CMK (cell line): ENCODE measurements at places on chromosomes 7 and 10.

- DNase-seq, result no peak
These were observed 24.5 kb downstream of the CNPY1 start for GRCh38 chr7:155521743-155522398.

DNA sequence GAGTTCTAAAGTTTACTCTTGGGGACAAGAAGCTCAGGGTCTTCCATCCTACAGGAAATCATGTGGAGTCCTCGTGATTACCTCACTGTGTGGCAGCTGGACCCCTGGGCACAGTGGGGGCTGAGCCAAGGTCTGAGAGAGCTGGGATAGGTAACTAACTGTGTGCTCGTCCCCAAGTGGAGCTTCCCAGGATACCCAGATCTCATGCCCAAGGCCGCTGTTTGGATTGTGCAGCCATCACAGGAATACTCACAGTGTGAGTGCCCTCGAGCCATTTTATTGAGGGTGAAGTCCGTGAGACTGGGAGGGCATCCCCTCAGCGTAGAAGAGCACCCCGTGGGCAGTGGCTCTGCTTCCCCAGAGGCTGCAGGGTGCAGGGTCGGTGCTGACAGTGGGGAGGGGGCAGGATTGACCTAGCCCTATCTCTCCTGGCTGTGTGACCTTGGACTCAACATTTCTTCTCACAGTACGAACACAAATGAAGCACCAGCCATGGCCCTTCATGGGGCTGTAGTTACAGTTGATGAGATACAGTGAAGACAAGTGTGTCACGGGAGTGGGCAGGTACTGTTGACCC is 69.6 kb upstream of the LEP start:
- DNase-seq, result no peak

DNA sequence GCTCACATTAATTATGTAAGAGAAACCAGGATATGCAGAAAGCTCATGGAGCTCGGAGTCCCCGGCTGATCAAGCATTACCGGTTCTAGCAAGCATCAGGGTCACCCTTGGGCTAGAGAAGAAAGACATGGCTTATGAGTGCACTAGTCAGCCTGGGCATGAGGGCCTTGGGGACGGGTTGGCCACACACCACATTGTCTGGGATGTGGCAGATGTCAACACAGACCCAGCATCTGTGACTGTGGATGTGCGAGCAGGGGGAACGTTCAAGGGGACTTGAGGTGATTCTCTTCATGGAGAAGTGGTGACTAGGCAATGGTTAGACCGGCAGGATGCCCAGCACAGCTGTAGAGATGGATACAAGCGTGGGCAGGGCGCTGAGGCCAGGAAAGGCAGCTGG is 13.7 kb downstream of the ZMIZ2 start:
- no peak for DNase-seq

DNA sequence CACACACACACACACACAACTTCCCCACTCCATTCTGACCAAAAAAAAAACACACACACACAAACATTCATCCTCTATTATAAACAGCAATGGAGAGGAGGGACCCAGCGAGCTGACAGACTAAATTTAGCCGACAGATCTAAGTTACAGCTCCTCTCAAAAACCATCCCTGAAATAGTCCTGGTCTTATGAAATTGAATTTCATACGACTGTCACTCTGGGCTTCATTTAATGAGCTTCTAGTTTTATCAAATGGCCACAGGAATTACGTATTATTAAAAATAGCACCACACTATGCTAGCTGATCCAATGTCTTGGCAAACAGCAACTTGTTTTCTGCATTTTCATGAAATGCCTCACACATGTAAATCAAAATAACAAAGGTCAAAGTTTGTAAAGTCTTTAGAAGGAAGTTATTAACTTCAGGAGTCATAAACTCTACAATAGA is 131.3 kb upstream of the ASAH2 start:
- DNase-seq, result no peak

DNA sequence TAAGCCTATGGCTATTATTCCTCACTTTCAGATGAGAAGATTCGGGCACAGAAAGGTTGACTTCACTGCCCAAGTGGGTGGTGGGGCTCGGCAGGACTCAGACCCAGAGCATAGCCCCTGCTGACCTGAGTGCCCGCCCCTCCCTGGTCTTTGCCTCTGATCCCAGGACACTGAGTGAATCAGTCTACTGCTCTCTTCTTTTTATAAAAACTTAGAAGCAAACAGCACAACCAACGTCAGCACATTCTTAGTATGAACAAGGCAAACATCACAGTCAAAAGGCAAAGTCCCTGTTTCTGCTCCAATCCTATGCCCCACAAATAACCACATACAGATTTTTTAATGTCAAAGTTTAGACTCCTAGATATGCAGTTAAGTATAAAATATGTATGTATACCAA is 237.8 kb downstream of the ZMYND11 start:
- no peak for DNase-seq

DNA sequence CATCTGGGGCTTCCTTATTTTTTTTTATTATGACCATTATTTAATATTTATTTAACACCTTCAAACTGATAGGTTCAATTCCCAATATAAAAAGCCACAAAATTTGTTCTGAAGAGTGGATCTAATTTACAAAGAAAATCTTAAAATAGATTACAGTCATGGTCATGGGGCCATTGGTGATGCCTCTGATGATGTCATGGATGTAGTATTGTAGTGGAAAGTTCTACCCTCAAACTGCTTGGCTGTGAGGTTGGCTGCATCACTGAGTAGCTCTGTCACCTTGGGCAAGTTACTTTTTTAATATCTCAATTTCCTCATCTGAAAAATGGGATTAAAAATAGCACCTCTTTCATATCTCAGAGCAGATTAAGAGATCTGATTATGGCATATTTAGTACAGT is 128.5 kb downstream of the DKK1 start:
- no peak for DNase-seq

DNA sequence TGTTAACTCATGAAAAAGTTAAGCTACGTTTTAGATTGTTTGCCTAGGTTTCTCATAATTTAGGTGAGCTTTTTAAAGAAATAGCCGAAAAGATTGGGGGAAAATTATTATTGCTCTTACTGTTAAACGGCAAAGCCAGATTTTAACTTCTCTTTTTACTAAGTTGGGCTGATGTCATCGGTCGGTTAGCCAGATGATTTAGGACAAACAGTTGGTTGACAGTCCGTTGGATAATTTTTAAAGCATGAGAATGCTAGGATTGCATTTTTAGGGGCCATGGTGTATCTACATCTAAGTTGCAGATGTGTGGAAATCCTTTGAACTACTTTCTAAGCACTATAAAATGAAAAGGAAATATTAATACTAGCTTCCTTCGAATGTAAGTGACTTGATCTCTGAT is 280.9 kb upstream of the AKR1E2 start:
- DNase-seq, result no peak

DNA sequence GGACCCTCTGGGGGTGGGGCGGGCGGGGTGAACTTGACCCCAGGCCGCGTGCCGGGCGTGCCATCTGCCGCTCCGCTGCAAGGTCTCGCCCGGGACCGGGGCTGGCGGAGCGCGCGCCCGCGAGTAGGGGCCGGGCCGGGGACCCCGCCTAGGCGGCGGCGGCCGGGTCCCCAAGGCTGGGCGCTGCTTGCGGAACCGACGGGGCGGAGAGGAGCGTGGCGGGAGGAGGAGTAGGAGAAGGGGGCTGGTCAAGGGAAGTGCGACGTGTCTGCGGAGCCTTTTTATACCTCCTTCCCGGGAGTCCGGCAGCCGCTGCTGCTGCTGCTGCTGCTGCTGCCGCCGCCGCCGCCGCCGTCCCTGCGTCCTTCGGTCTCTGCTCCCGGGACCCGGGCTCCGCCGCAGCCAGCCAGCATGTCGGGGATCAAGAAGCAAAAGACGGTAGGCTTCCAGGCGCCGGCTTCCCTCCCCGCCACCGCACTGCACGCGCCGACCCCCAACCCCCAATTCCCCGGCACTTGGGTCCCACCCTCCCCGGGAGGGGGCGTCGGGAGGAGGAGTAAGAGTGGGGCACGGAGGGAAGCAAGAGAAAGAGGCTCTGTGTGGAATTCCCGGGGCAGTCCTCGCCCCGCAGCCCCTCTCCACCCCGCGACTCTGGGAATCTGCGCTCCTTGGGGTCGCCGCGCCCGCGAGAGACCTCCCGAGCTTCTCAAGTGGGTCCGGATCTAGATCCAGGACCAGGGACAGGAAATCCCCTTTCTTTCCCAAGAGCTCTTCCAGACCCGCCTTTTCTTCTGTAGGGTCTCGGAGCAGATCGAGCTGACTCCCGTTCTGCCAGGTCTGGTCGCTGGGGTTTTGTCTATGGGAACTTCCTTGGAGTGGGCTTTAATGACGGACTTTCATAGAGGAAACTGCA is at the start of gene PAPSS2:
Gene PAPSS2, plus strand, starts transcription at position 308 of the 913 bp plus-strand sequence. Its CDS starts 104 bp downstream, at position 412.
- peak; percentile 26 for DNase-seq

DNA sequence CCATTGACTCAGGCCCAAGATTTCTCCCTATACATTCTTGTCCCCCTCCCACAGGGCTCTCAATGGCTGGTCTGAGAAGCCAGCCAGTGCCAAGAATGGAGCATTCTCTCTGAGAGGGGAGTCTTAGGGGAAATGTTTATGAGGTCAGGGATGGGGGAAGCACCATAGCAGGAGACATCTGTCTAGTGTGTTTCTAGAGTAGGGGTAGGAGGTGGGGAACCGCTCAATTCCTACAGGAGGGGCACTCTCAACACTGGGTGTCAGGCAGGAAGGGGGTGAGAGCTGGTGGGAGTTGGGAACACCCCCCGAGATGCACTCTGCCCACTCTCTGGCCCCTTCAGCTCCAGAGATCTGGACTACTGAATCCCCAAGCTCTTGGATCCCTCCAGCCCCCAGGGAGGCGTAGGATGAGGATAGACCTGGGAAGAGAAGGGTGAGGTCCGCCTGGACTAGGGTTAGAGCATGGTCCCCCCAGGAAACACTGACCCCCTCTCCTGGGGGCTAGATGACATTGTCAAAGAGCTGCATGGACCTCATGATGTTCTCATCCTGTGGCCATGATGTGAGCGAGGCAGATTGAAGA is 8.7 kb upstream of the OGA start:
- no peak for DNase-seq

- peak; percentile 21 for DNase-seq
These were observed 26.6 kb upstream of the ASCC1 start for GRCh38 chr10:72242675-72243074.

DNA sequence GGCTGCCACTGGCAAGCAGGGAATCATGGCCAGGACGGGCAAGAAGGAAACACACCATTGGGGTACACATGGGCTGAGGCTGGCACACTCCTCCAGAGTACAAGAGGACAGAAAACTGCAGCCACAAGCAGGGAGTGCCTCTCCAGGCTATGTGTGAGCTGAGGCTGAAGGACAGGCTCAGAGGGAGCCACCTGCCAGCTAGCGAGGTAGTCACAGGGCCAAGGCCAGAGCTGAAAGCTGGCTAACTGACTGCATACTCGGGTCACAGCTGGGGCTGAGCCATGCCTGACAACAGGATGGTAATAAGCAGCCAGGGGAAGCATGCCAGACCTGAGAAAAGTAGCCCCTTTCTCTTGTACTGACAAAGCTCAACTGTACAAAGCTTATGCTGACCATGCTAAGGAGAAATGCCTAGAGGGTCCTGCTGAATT is 52.0 kb downstream of the KIF5B start:
- no peak for DNase-seq

DNA sequence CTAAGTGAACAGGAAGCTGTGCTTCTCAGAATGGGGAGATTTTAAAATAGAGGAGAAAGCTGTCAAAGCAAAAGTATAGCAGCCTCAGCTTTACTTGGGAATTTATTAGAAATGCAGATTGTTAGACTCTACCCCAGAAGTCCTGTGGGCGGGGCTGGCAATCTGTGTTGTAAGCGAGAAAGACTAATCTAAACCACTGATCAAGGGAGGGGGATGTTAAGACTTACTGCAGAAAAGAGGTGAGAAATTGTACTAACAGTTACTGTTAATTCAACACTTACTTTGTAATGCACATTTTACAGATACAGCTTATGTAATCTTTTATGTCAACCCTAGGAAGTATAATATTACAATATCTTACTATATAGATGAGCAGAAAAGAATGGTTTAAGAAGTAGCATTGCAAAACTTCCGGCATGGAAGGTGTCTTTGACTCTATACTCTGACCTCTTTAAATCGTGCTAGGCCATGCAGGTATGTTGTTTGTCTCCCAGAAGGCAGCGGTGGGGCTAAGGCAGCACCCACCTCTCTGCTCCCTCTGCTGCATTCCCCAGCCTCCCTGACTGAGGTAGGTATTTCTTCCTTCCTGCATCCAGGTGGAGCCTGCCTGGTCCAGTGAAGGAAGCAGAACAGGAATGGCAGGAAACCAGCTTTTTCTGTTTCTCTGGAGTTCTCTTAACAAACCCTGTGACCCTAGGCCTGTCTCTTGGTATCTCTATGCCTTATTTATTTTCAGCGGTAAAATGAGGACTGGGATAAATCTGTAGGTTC is 462.2 kb downstream of the AUTS2 start:
- no peak for DNase-seq

DNA sequence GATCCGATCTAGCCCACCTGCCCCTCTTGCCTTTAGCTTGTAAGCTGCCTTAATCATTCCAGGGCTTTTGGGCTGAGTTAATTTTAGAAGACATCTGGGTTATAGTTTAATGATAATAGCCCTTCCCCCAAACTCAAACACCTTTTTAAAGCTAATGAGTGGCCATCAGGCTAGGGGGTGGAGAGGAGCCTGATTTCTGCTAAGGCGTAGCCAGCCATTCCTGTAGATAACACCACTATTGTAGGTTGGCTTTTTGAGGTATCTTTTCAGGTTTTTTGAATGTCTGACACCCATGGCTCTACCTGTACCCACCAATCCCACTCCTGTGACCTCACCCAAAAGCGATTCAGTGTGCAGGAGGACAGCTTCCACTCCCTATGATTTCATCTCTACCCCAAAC is 7.6 kb upstream of the SYPL1 start:
- DNase-seq, result no peak

DNA sequence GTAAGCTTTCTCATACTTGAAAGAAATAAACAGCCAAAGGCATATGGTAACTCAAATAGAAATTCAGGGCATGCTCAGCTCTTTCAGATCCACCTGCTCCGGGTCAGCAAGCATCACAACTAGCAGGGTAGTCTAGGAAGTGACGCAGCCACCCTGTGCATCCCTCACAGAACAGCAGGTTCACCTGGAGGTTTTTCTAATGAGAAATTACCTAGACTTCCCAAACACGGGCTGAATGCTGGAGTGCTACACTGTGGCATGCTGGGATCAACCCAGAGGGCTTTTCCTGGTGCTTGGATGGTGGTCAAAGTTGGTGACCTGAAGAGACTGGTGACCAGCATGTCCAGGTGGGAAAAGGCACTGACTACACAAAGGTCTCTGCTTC is 66.8 kb upstream of the DNAJB6 start:
- no peak for DNase-seq

- DNase-seq, result no peak
These were observed 203.2 kb upstream of the SHH start for GRCh38 chr7:156015237-156016020.

DNA sequence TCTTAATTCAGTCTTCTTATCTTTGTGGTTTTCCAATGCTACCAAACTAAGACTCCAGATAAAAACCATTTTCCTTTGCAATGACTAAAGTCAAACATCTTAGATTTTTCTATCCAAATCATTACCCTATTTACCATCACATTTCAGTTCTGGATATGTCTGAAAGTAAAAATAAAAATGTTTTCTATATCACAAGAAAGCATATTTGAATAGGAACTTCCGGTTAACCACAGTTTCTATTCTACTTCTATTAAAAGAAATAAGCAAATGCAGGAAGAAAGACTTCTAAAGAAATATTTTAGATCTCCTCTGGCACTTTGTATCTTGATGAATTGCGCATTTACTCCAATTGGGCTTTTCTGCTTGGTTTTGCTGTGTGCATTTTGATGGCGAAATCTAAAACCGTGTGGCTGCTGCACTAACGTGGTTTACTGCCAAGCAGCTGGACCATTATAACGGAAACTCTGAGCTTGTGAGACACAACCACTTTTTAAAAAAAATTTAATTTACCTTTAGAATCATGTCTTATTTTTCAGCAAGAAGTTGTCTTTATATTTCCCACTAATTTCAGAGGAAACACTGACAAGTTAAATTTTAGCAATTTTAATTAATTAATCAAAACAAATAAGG is 146.1 kb downstream of the VPS50 start:
- DNase-seq, result no peak
